NCI-H1417 (cell line): ENCODE measurements at places on chromosomes 16 and 17.
A peak's percentile ranks its signal among the peaks of the same experiment; 100 is the strongest.

- DNase-seq: no peak
Measured at GRCh38 chr16:78415669-78416068, 316.2 kb downstream of the WWOX start.

- no peak for DNase-seq
Measured at GRCh38 chr17:9537177-9537776, 38.3 kb downstream of the STX8 start.

- DNase-seq: no peak
Measured at GRCh38 chr17:45139533-45139920, 4.0 kb downstream of the ACBD4 start.

- DNase-seq: no peak
Measured at GRCh38 chr16:169014-169413, 3.2 kb downstream of the HBM start.

- DNase-seq: no peak
Measured at GRCh38 chr17:19361944-19362276, 613 bp downstream of the B9D1 start.

DNA sequence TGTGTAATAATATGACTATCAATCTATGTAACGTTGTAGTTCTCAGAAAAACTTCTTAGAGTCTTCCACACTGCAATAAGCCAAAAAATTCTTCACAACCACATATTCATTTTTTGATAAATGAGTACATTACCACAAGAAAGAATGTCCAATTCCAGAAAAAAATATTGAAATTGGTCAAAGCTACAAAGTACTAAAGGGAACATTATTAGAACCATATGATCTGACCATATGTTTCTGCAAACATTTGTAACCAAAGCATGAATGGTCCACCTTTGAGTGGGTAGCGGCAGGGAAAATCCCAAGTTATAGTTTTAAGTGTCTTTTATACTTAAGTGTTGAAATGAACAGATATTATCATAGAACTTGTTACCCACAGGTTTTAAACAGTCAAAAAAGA is 71.7 kb upstream of the NACA2 start:
- no peak for DNase-seq

DNA sequence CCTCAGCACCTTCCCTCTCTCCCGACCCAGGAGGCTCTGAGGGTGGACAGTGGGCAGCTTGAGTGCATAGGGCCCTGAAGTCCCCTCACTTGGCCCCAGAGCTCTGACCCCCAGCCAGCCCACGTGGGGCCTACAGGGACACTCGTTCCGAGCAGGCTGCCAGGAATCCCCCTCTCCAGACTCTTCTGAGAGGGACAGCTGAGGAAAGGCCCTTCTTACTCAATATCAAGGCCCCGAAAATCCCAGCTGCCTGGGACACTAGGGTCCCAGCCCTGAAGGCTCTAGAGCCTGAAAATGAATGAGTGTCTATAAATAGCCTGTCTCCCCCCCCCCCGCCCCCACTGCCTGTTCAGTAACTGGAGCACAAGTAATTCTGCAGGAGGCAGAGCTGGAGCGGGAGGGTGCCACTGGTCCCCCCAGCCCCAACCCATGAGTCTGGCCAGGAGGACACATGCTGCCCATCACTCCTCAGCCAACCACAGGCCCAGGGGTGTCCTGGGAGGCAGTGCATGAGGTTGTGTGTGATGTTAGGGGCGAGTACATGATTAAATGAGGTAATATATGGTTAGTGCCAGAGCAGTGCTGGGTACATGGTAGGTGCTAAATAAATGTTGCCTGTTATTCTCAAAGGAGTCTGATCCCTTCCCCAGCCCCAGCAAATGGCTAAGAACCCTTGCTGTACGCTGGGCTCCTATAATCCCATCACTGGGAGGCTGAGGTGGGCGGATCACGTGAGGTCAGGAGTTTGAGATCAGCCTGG is 11.6 kb downstream of the ADAM11 start:
- no peak for DNase-seq

- DNase-seq: peak; percentile 78
Measured at GRCh38 chr17:48546924-48547807, 2.3 kb upstream of the HOXB2 start.

DNA sequence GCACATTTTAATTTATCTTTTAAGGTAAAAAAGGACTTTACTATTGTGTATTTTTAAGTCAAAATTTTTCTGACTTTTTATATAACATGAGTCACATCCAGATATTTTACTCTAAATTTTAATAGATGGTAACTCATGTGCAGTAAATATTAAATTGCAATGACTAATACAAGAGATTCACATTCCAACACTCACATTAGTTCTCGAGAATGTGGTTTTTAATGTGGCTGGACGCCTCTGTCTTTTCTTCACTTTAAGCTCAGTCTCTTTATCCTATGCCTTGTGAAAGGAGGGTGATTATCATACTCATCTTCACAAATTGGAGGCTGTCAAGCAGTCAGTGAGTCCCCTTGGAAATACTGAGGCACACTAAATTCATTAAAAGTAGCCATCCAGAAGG is 315.6 kb downstream of the HS3ST3B1 start:
- no peak for DNase-seq

DNA sequence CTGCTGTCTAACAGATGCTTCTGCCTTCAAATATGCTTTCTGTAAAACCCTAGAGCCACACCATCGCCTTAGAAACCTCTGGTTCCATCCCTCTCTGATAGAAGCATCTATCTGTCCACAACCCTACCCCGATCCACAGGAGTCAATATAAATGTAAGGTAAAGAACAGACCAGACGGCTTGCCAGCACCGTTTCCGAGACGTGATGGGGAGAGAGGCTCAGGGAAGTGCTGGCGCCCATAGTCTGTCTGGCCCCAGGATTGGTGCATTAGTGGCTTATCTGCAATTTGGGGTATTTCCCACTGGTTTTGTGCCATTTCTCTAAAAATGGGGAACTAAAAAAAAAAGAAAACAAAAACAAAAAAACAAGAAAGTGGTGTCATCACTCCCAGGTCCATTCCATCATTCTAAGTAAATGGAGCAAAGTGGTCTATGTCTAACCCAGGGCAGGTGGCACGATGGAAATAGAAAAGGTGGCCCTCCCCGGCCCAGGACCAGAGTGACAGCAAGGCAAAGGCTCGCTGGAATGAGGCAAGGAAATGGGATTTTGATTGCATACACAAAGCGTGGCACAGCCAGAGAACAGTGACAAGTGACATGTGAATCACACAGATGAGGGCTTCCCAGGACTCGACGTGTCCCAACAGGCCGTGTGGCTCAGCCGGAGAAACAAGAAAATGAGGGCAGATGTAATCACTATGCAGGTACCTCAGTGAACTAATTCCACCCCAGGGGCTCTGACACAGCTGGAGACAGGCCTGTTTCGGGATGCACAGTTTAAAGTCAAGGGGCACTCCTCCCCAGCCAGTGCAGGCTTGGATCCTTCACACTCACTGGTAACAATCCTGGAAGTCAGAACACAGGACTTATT is 125.6 kb downstream of the GAS7 start:
- no peak for DNase-seq

DNA sequence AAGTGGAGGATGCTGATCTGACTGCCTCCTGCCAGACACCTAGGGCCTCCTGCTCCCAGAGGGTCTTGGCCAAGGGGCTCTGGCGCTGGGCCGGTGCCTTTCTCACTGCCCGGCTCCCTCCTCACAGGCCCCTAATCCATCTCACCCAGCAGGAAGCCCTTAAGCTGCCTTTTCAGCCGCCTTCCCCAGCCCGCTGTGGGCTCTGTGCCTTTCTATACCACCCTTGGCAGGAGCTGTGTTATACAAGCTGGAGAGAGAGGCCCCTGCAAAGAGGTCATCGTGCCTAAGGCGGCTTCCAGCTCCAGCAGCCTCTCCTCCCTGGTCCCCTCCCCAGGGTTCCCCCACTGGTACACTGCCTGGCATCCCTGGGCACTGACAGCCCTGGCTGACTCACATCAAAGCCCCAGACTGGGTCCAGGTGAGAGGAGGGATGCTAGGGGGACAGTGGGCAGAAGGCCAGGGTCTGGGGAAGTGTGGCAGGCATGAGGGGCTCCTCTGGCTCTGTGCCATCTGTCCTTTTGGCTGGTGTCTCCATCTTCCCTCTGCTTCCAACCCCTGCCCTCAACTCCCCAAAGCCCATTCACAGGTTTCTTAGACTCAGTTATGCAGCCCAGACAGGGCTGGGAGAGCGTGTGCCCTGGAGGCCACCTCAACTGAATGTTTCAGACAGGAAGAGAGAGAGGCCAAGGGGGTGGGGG is 15.3 kb upstream of the FZD2 start:
- no peak for DNase-seq

DNA sequence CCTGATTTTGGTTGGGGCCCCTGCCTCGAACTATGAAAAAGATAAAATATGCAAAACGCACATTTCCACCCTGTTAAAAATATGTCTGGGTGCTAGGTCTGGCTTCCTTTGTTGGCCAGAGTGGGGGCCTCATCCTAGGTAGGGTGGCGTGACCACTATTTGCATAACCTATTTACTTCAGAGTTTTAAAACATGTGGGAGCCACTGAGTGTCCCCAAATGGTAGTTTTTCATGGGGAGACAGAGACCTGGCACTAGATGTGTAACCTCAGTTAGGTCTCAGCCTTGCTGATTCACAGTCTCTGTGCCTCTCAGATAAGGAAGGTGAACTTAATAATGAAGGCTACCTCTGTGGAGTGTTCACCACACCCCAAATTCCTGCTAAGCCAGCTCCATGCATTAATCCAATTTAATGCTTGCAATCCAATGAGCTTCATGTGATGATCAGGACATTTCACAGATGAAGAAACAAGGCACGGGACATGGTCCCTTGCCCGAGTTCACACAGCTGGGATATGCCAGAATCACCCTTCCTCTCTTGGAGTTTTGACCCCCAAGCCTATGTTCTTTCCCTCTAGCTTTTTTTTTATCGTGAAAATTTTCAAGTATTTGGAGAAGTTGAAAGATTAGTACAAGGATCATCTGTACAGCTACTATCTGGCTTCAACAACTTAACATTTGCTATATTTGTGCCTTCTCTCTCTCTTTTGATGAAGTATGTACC is 103.4 kb downstream of the IRF8 start:
- no peak for DNase-seq

GRCh38 chr17:39219647-39220154 is 6.0 kb downstream of the STAC2 start:
- DNase-seq: no peak

DNA sequence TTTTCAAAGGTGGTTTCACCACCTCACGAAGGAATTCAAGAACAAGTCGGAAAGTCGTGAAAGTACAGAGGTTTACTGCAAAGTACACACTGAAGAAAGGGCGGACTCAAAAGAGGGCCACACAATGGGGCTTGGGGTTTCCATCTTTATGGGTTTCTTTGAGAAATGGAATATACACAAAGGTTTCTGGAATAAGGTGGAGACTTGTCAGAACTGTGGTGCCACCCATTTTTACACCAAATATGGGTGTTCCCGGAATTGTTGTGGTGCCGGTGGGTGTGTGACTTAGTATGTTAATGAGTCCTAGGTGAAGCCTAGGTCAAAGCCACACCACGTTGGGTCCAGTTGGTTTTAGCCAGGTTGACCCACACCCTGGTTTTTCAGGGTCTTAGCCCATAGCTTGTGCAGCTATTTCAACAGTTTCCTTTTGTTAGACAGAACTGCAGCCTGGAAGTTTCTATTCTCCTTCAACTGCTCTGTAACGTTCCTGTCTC is 567 bp upstream of the GCSH start:
- no peak for DNase-seq

- no peak for DNase-seq
Measured at GRCh38 chr17:34820248-34820801, 140.9 kb downstream of the CCT6B start.

DNA sequence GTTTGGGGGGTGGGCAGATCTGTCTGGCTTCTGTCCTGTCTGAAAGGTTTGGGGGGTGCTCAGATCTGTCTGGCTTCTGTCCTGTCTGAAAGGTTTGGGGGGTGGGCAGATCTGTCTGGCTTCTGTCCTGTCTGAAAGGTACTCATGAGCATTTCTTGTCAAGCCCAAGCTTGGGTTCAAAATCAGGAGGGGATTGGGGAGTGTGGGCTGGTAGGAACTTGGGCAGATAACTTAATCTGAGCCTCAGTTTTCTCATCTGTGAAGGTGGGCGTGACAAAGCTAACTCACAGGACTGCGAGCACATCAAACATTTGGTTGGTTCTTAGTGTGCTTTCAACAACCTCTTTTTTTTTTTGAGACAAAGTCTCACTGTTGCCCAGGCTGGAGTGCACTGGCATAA is 35.2 kb downstream of the HAPSTR1 start:
- DNase-seq: no peak

DNA sequence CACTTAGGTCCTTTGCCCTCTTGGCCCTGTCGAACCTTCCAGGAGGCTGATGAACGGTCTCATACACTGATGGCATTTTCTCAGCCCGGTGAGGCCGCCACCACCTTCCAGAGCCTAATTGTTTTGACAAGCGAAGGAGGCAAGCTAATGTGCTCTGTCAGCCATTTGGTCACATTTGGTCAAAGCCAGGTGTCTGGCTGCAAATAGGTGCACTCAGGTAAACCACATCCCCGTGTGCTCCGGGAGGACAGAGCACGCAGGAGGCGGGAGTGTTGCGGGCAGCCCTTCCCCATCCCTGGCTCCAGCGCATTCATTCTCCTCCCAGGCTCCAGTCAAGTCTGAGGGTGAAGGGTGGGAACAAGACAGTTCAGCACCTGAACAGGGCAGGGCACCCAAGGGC is 240.1 kb downstream of the MSI2 start:
- DNase-seq: no peak

DNA sequence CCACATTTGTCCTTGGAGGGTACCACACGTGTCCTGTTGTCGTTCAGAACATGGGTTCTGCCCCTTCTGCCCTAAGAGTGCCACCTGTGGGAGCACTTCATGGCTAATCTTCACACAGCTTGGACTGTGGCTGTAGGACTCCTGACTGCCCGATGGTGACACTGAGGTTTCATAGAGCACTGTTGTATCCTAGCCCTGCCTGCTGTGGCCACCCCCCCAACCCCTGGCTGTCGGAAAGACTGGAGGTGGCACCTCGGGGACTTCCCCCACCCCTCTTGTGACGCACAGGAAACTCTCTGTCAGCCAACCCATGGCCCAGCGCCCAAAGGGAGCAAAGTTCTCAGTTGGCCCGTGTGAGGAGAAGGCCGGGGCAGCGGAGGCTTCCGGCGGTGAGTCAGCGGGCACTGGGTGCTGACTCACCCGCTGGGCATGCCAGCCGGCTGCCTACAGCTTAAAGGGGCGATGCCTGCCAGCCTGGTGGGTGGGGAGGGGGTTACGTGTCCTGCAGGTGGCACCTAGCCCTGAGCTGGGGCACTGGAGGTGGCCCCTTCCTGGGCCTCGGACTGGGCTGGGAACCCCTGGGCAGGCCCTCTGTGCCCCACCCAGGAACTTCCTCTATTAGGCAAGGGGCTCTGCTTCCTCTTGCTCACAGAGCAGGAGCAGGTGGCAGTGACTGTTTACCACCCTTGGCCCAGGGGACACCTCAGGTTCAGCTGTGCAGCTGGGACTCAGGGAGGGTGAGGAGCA is 3.4 kb downstream of the MAP2K3 start:
- DNase-seq: no peak

- no peak for DNase-seq
Measured at GRCh38 chr16:28237754-28238357, 26.1 kb upstream of the XPO6 start.

DNA sequence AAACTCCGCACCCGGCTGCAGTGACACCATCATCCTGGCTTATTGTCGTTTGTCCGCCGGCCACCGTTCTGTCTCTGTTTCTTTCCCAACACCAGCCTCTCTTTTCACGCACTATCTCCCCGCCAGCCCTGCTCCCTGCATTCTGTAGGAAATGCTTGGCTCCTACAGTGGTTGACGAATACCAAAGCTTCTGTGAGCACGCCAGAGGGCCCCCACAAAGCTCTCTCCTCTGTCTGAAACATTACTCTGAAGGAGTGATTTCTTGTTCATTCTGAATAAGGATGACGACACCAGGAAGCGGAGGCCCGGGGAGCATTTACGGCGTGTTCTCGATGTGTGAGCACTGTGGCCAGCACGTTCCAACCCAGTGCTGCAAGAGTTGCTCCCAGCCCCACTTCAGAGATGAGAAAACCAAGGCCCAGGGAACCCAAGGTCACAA is 58.8 kb downstream of the ADCY9 start:
- no peak for DNase-seq
